ENCODE measurements at places on chromosomes 1 and 21.

DNA sequence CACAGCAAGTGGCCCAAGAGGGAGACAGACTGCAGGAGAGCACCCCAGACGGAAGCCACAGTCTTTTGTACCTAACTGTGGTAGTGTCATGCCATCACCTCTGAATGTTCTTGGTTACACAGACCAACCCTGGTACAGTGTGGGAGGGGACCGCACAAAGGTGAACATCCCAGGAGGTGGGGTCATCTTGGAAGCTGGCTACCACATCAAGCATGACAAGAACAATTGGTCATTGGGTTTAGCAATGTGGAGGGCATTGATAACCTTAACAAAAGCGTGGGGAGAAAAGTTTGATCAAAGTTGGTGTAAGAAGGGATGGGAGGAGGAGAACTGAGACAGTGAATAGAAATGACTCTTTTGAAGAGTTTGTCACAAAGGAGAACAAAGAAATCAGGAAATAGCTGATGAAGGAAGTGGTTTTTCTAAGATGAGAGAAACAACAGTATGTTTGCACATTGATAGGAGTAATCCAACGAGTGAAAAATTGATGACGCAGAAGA, 87.1 kb upstream of the CACNA1E start:
- DNase-seq, result no peak

GRCh38 chr1:59214248-59215208, 82.4 kb upstream of the FGGY start:
- DNase-seq, result no peak

GRCh38 chr21:16199539-16199938, 469.8 kb downstream of the USP25 start:
- DNase-seq, result no peak

- DNase-seq, result no peak
Measured at GRCh38 chr1:58789996-58790660, 6.3 kb upstream of the JUN start.

- no peak for DNase-seq
Measured at GRCh38 chr1:153951801-153952200, 5.3 kb upstream of the DENND4B start.

DNA sequence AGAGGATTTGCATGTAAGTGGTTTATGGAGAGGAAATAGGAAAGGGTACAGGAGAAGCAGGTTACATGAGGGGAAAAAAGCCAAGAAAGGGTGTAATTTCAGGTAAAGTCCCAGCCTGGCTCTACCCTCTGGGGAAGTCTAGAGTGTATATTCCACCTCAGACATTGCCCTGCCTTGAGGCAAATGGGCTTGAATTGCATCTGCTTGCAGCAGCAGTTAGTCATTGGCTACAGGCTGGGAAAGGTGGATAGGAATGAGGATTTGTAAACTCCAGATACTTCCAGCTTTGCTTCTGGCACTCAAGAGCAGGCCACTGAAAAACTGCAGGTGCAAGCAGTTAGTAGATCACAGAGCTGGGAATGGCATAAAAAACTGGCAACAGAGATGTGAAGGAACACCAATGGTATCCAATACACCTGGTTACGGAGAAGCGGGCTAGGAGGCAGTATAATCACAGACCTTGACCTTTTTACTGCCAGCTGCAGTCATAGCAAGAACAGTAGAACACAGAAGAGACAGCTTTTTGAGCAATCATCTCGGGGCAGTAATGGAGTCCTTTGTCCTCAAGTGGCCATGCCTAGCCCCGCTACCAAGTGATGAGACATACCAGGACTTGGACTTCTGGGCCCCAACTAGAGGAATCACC, 226.9 kb upstream of the NRIP1 start:
- DNase-seq, result no peak

DNA sequence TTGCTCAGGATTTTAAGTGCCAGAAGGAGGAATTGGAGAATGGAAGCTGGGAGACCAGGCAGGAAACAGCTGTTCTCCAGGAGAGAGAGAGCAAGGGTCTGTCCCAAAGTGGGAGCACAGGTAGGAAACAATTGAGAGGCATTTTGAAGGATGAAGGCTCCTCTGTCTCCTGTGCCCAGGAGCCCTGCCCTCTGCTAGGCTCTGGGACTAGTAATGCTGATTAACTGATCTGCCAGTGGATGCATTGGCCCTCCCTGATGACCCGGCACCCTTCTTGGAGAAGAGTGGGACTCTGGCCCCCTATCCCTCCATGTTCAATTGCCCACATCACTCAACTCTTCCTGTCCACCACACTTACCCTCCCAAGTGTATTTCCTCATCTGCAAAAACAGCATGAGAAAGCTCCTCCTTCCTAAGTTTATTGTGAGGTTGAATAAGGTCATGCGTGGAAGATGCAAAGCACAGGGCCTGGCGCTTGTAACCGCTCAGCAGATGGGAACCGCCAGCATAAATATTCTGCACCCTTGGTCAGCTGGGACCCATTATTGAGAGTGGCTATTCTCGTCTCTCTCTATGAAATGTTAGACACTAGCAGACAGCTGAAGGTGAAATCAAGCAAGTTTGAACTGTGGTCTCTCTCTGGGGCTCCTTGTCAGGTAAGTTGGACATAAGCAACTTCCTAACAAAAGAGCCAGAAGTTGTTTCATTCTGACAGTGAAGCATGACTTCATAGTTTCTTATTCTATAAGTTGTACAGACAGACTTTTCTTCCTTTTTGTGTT, 63.0 kb upstream of the ANGPTL1 start:
- no peak for DNase-seq

DNA sequence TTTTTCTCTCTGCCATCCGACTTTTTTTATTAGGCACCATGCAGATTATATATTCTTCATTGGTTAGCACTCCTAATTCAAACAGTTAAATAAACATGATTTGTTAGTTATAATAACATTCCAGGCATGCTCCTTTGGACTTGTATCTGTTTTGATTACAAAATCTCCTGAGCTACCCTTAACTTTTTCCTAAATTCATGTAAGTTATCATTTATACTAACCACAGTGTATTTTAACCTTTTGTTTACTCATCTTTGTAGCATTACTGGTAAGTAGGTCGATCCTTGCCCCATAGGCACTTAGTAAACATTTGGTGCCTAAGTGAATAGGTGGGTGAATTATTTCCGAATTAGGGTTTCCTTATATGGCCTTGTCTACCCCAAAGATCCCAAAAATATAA, 43.8 kb downstream of the MIER1 start:
- DNase-seq, result no peak

DNA sequence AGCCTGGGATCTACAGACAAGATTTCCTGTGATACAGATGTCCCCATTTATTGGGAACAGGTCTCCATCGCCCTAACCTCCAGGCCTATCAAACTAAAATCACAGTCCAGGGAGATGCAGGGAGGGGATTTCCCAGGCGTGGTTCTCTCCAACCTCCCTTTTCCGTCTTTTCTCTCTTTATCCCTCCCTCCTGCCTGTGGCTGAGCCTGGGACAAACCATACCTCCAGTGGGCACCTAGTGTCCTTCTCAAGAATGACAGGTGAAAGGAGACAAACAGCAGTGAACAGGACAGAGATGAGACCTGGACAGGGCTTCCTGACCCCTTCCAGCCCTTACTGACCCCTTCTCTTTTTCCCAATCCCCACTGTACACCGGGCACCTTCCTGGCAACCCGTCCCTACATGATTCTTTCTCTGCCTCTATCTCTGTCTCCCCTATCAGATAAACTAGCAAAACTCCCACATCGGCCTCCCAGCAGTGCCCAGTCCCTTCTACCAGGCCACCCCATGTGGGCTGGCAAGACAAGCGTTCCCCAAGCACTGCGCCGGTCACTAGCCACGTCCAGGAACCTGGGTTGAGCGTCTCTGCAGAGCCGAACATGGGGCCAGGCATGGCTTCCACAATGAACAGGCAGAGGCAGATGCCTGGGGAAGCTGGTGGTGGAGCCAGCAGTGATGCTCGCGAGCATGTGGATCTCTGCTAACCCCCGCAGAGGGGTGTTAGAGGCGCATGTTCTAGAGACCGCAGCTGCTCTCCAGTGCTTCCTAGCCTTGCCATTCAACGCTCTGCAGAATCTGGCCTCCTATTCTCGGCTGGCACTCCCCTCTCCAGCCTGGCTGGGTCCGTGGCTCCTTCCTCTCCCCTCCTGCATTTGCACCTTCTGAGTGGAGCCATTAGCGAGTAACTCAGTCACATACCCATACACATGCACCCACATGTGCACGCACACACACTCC, 54.7 kb downstream of the ELK4 start:
- no peak for DNase-seq

DNA sequence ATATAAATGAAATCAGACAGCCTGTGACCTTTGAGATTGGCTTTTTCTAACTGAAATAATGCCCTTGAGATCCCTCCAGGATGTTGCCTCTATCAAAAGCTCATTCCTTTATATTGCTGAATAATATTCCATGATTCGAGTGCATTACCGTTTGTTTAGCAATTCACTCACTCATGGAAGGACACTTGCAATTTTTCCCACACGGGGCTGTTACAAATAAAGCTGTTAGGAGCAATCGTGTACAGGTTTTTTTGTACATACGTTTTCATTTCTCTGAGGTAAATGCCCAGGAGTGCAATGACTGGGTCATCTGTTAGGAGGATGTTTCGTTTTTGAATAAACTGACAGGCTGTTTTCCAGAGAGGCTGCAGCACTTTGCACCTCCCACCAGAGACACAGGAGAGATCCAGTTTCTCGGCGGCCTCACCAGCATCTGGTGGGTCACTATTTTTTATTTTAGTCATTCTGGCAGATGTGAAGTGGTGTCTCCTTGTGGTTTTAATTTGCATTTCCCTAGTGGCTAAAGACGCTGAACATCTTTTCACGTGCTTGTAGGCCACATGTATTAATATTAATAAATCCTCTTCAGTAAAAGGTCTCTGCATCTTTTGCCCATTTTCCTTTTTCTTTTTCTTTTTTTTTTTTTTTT, 11.0 kb downstream of the PRDM15 start:
- no peak for DNase-seq

DNA sequence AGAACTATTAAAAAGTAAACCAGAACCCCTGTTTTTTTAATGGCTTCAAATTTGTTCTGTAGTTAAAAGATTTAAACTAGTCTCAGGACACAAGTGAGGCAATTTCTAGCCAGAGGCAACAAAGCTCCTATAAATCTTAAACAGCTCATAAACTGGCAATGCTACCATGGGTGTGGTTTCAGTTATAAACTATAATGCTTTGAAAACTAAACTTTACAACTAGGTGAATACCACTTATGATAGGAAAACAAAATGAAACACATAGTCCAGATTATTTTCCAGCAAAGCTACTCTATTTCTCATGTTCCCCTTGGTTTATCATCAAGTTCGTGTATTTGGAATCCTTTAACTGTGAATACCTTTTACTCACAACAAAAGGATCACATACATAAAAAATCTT, 282.5 kb downstream of the VAV3 start:
- no peak for DNase-seq

DNA sequence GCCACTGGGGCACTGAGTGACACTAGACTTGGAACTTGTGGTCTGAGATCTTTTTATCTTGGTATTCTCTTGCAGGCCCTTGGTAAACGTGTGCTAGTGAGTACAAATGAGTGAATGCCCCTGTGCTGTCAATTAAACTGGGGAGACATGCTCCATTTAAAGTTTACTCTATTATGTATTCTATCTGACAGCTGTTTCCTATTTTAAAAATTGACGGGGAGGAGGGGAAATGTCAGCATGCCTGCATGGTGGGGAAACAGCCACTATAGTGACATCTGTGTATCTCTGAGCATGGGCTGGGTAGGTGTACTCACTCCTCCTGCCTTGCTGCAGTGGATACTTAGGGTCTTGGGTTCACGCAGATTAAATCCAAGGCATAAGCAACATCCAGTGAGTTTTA, 59.0 kb upstream of the IKBKE start:
- DNase-seq, result no peak

DNA sequence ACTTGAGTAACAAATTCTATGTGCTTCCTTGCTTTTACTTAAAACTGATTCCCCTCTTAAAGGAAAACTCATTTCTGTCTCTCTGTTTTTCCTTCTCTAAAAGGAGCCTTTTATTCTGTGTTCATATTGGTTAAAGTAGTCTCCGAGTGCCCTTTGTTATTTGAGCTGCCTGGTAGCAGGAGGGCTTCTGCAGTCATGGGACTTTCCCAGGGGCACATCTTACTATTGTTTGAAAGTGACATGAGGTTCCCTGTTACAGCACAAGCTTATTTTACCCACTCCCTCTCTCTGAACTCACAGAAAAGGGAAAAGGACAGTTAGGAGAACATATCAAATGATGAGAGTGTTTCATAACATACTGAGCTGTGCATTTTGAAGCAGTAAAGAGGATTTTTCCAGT, 58.1 kb upstream of the ANGPTL1 start:
- no peak for DNase-seq
